ENCODE measurements at places on chromosomes 1 and 21.
A peak's percentile ranks its signal among the peaks of the same experiment; 100 is the strongest.

GRCh38 chr1:201038186-201038876 lies 14.8 kb upstream of the KIF21B start:
- no peak for DNase-seq

DNA sequence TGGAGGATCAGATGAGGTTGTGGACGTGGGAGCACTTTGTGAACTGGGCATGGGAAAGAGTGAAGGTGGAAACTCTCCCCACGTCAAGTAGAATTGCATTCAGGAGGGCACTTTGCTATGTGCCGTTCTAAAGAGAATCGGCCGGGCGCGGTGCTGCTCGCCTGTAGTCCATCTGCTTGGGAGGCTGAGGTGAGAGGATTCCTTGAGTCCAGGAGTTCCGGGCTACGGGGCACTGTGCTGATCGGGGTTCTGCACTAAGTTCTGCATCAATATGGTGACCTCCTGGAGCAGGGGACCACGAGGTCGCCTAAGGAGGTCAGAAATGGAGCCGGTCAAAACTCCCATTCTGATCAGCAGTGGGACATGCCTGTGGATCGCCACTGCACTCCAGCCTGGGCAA lies 141.9 kb downstream of the PEX14 start:
- DNase-seq: no peak

- no peak for DNase-seq
Measured at GRCh38 chr21:38848187-38848609, 42.5 kb downstream of the ETS2 start.

DNA sequence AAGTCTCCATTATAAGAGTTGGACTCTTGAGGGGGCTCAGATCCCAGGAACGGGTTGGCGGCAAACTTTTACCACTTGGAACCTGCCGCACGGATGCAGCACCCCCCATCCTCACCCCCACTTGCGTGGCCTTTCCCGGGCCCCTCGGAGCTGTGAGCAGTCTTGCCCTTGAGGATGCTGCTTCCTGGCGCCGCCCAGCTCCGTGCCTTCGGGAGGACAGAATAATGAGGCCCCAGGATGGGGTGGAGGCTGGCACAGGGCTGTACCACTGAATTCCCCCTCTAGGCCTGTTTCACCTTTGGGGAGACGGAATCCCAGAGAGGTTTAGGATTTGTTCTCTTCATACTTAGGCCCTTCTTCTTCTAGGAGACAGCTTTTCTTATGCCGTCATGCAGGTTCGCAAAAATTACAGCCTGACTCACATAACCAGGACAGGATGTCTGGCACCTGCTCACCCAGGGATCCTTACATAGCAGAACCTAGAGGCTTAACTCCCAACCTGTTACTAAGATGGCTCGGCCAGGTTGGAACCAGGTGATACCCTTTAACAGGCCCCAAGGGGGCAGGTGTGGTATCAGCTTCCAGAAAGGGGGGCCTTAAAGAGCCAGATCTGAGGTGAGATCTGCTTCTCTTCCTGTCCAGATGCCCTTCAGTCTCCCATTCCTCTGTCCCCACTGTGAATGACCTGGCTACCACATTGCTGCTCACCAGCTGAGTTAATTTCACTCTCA lies 1.5 kb downstream of the TRNP1 start:
- no peak for DNase-seq

- no peak for DNase-seq
Measured at GRCh38 chr1:116767782-116768382, 13.7 kb downstream of the CD2 start.

DNA sequence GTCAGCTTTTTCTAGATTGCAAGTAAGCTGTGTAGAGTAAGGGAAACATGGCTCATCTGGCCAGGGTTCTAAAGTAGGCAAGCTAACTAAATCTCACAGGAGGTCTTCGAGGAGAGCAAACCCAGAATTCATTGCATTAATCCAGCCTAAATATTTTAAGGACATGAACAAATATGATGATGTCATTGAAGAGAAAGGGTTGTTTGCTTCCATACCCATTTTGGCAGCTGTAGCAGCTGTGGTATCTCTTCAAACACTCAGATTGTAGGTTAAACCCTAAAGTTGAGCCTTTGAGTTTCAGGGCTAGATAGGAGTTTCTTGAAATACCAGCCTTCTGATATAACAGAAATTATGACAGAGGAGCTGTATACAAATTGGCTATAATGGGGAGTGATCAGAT lies 200.5 kb upstream of the C1orf105 start:
- DNase-seq: no peak

- DNase-seq: no peak
Measured at GRCh38 chr1:12435639-12436344, 182.2 kb downstream of the DHRS3 start.

DNA sequence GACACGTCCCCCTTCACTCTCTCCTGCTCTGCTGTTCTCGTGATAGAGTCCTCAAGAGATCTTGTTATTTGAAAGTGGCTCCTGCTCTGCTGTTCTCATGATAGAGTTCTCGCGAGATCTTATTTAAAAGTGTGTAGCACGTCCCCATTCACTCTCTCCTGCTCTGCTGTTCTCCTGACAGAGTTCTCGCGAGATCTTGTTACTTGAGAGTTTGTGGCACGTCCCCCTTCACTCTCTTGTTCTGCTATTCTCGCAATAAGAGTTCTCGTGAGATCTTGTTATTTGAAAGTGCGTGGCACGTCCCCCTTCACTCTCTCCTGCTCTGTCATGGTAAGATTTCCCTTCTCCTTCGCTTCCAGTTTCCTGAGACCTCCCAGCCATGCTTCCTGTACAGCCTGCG lies 47.9 kb downstream of the SMYD3 start:
- no peak for DNase-seq

- DNase-seq: no peak
Measured at GRCh38 chr1:201807958-201808632, 20.9 kb upstream of the IPO9 start.

GRCh38 chr1:233704898-233705723 lies 91.2 kb downstream of the KCNK1 start:
- no peak for DNase-seq

GRCh38 chr1:87844251-87844650 lies 515.6 kb downstream of the LMO4 start:
- no peak for DNase-seq

DNA sequence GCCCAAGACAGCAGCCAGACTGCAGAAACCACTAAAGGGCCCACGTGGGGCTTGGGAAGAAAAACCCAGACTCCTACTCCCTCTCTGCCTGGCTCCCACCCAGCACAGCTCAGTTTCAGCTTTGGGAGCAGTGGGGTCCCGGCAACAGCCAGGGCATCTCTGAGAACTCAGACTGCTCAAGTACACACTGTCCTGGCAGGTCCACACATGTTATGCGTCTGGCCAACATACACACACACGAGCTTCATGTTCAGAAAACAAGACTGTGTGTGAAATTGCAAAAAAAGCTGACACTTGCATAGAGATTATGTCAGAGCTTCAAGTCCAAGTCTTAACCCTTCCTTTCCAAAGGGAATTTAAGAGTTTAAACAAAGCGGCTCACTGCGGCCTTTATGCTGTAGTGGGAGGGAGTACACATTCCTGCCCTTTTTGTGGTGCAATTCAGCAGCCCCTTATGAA lies 136.6 kb upstream of the CD34 start:
- no peak for DNase-seq

DNA sequence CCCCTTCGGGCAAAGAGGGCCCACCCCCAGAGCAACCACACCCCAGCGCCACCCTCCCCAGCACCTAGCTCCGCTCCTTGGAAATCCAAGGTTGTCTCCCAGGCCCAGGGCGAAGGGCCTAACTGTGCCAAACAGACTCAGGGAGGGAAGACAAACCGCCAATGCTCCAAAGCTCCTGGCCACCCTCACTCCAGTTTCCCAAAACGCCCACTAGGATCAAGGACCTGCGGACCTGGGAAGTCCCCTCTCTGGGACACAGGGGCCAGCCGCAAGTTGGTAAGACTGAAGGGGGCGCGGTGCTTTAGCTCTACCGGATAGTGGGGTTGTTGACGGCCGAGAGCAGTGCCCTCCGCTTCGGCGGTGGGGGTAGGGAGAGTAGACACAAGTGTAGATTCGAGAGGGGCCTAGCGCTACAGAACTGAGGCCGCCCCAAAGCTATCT lies 581 bp downstream of the IRF6 start:
- DNase-seq: no peak

DNA sequence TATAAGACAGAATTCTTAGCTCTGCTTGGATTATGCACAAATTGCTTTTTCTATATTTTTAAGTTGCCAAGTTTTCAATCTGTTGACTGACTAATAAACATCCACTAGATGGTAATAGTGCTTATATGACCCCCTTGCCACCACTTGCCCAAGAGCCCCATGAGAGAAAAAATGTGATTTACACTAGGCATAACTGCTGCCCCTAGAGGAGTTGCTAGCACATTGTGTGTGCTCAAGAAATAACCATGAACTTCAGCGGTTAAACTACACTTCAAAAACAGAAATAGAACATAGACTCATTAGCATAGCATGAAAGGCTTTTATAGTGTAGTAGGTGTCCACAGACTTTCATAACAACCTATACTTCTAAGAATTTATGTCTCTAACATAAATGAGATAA lies 61.4 kb downstream of the BRINP3 start:
- DNase-seq: no peak

GRCh38 chr1:111921948-111922347 lies 67.5 kb downstream of the KCND3 start:
- no peak for DNase-seq

DNA sequence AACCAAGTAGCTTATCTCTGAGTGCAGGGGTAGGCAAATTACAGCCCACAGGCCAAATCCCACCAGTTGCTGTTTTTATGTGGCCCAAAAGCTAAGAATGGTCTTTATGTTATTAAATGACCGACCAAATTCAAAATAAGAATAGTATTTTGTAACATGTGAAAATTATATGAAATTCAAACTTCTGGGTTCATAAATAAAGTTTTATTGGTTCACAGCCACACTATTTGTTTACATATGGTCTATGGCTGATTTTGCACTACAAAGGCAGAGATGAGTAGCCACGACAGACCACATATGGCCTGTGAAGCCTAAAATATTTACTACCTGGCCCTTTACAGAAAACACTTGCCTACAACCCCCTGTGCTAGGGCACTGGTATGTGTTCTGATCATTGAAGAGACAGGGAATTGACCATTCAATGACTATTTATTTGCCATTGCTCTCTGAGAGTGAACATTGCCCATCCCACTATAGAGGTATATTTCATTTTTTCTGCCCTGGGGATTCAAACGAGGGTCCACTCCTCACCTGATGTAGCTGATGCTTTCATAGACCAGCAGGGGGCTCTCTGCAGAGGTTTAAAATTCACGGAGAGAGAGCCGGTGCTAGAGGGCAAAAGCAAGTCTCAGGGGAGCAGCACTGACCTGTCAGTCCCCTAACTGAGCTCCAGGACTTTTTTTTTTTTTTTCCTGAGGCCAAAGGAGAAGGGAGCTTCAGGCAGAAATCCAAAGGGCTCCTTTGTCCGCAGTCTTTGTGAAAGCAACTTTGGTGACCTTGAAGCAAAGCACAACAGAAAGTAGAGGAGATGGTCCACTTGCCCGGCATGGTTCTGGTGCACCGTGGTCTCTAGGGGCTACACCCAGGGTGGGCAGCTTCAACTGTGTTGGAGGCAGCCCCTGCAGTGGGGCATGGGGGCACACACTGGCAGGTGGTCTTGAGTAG lies 7.3 kb upstream of the GNL2 start:
- peak; percentile 18 for DNase-seq

DNA sequence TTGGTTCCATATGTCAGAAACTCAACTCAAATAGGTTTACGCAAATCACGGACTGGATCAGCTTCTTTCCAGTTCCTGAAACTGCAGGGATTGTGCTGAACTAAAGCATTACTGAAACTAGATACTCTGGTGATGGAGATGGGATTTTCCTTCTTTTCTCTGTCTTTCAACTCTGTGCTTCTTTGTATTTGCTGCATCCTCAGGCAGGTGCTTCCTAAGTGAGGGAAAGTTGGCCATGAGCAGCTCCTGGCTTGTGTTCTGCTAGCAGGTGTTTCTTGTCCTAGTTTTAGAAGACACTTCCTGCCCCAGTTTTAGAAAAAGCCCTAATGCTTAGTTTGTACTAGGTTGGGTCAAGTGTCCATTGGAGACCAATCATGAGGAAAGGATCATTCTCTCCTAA lies 86.7 kb upstream of the USP24 start:
- no peak for DNase-seq

DNA sequence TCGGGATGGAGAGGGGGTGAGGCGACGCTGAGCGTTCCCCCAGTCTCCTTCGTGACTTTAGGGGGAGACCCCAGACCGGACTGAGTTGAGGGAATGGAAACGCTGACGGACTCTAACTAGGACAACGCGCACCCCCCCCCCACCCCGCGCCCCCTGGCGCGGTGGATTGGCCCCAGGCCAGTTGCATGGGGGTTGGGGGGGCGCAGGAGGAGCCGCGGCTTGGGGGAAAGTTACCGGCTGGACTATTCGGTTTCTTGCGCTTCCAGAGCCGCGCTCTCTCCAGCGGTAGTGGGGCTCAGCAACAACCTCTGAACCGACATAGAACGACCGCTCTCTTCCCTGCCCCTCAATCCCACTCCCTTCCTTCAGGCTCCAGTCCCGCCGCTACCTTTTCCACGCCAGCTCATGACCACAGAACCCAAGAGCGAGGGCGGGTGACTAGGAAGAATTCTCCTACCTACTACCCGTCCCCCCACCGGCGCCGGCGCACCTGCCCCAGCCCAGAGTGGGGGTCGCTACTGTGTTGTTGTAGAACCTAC lies 694 bp downstream of the ZBTB7B start:
- no peak for DNase-seq

DNA sequence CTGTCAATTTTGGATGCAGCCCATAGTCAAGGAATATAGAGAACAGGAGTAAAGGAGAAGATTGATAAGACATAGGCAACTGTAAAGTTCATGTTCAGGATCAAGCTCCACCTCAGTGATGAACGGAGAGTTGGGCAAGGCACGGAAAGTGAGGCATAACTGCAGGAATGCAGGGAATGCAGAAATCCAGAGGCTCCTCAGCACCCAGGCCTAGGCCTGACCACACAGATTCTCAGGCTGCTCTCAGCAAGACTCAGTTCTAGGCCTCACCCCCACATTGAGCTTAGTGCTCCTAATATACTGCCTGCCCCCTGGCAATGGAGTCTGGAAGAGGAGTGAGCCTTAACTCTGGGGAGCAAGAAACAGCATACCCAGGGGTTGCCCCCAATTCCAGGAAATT lies 36.3 kb upstream of the S1PR1 start:
- DNase-seq: peak; percentile 42

DNA sequence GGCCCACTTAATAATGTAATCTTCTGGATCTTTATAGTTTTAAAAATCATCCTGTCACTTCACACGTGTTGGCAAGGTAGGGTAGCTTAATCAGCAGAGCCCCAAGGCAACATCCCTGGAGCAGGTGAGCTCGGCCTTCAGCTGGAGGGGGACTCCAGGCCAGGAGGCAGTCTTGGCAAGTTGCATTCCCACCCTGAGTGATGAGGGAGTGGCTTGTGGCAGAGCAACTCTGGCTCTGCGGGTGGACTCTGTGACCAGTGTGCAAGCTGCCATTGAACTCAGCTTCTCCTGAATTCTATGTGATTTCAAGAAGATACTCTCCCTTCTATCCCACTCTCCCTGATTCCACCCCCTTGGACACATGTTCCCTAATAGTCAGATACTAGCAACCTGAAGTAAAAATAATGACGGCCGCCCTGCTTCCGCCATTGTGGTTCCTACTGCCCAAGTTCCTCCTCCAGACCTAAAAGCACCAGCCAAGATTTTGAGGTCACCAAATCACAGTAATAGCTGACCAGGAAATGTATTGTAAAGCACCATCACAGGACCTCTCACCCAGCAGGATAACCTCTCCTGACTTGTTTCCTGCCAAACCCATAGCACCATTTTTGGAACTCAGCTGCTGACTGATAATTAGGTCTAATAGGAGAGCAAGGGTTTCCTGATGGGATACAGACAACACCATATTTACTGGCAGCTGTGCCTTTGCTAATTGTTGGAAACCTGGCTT lies 11.5 kb upstream of the LYST start:
- DNase-seq: no peak

- DNase-seq: no peak
Measured at GRCh38 chr1:229619614-229620013, 6.3 kb downstream of the TAF5L start.
